ENCODE measurements at places on chromosomes 7 and 10.

DNA sequence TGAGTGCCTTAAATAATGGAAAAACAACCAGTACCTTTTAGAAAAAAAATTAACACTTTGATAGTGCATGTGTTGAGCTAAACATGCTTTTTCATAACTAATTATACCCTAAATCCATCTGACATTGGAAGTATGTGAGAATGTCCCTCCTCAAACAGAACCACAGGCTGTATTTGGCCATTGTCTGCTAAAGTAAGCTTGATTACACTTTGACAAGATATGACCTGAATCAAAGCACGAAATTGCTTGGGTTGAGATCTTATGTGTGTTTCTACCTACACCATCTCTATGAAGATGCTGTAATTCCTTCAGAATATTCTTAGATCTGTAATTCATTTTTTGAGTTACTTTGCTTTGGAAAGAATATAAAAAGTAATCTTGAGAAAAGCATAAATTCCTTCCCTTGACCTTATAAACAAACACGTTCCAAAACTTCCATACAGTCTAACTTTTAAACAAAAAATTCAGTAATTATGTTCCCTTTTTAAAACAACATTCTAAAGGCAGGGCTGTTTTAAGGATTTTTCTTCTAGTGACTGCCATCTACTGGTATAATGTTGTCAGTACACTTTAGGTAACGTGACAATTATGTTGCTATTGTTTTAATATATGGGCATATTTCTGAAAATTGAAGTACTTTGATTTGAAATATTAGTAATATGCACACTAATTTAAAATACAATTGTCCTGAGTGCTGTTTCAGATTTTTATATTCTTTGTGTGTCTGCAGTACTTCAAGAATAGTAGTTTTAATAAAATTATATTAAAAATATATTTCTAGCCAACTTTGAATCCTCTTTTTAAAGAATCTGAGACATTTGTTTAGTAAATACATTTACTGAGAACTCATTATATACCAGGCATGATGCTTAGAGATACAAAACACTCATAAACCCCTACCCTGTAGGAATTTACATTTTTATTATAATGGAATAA lies 20.9 kb downstream of the CD36 start:
- no peak for DNase-seq

DNA sequence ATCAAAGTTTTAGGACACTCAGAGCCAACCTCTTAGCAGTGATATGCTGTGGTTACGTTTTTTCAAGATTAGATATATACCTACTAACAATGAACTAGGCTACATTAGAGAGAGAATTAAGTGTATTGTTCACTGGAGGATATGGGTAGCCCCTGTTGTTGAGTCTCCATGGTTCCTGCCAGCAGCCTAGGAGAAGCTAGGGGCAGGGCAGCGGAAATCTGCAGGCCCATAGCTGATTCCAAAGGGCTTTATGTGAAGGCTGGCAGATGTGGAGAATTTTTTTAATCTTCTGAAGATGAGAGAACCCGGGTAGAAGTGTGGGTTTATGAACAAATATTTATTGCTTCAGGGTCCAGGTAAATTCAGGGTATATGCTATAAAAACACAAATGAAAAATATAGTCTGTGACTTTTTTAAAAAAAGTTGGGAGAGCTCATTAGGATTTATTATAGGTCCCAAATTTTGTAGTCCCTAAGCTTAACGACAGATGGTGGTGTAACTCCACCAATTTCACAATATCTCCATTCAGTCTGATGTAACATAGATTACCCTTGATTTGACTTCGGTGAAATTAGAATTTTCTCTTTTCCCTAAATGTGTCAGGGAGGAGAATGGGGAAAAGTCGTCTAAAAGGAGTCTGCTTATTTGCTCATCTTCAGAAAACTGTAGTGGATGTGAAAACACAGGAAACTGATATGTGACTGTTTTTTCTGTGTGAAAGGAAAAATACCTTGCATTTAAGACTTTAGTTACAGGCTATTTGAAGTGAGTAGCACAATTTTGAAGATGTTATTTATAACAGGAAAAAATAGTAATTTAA lies 163.0 kb upstream of the PPP1R3A start:
- DNase-seq: no peak

DNA sequence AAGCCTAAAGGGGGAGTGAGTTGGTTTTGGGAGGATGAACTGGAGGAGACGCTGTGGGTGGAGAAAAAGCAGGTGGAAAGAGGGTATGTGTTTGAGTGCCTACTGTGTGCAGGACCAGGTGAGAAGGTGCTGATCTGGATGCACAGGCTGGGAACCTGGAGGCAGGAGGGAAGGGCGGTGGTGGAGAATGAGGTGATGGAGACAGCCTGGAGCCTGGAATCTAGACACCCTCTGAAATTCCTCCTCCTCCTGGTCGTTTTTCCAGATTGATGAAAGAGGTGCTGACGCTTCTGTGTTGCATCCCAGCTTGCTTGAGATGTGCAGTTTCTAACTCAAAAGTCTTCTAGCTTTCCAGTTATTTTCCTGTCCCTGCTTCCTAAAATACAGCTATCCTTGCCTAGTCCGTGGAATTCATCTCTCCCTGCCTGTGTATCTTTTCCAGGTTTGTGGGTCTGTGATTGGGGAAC lies 67.5 kb downstream of the LRMDA start:
- DNase-seq: no peak

GRCh38 chr10:78559661-78560340 lies 509.0 kb upstream of the ZMIZ1 start:
- DNase-seq: no peak

DNA sequence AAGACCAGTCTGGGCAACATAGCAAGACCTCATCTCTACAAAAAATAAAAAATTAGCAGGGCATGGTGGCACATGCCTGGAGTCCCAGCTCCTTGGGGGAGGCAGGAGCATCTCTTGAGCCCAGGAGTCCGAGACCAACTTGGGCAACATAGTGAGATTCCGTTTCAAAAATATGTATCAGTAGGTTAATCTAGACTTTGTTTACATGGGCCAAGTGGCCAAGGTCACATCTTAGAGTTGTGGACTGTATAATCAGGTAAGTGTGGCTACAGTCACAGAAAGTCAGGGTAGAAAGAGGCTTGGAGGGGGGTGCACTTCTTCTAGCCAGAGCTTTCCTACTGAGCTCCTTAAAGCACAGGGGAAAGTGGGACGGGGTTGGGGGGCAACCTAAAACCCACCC lies 174.4 kb downstream of the CUX1 start:
- no peak for DNase-seq

GRCh38 chr10:10647331-10647730 lies 370.3 kb upstream of the CELF2 start:
- no peak for DNase-seq

- DNase-seq: no peak
These were observed 68.2 kb downstream of the DNAJB6 start for GRCh38 chr7:157404845-157405481.

- no peak for DNase-seq
These were observed 154.3 kb downstream of the ELAPOR2 start for GRCh38 chr7:86904949-86905834.

- no peak for DNase-seq
These were observed 99.1 kb upstream of the SEC61G start for GRCh38 chr7:54858008-54858692.

DNA sequence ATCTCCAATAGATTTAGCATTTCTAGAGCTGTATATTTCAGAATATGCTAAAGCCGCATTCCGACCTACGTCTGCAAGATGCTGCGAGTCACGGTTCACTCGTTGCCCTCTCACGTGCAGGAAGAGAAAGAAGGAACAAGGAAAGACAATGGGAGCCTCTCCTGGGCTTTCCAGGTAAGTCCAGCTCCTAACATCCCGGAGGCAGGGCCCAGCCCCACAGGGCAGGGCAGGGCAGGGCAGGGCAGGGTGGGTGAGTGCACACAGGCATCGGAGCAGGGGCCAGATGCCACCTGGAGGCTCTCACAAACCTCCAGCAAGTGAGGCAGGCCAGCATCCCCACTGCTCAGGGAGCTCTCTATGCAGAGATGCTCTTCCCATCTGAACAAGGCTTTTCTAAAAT lies 50.8 kb downstream of the VOPP1 start:
- no peak for DNase-seq

GRCh38 chr10:45468079-45468478 lies 94.1 kb downstream of the ALOX5 start:
- DNase-seq: no peak

DNA sequence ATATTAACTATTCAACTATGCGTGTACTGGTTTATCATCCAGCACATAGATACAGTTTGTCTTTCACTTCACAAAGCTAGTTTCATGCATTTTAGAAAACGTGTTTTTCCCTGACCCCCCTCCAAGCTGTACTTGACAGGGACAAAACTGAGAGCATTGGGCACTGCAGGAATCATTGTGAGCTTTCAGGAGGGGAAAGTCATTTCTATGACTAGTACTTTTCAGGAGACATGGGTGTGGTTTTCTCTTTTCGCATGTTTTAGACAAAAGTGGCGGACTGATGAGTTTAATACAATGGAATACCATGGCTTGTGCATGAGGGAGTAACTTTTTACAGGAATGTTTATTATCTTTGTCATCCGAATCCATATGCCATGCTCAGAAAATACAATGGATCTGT lies 42.7 kb downstream of the NRG3 start:
- DNase-seq: no peak

- DNase-seq: no peak
These were observed 19.8 kb downstream of the ADAMTS14 start for GRCh38 chr10:70692043-70692603.

GRCh38 chr7:33578881-33579672 lies 326.3 kb upstream of the BMPER start:
- no peak for DNase-seq

- no peak for DNase-seq
These were observed 228.2 kb upstream of the SEMA3A start for GRCh38 chr7:84422790-84423189.

DNA sequence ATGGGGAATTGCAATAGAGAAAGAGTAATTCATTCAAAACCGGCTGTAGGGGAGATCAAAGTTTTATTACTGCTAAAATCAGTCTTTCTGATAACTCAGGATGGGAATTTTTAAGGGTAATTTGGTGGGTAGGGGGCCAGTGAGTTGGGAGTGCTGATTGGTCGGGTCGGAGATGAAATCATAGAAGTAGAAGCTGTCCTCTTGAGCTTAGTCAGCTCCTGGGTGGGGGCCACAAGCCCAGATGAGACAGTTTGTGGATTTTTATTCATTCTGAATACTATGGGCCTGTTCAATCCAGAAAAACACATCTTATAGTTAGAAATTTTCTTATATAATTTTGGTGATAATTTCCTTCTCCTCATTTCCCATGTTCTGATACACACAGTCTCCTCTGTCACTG lies 25.4 kb downstream of the CALD1 start:
- no peak for DNase-seq

DNA sequence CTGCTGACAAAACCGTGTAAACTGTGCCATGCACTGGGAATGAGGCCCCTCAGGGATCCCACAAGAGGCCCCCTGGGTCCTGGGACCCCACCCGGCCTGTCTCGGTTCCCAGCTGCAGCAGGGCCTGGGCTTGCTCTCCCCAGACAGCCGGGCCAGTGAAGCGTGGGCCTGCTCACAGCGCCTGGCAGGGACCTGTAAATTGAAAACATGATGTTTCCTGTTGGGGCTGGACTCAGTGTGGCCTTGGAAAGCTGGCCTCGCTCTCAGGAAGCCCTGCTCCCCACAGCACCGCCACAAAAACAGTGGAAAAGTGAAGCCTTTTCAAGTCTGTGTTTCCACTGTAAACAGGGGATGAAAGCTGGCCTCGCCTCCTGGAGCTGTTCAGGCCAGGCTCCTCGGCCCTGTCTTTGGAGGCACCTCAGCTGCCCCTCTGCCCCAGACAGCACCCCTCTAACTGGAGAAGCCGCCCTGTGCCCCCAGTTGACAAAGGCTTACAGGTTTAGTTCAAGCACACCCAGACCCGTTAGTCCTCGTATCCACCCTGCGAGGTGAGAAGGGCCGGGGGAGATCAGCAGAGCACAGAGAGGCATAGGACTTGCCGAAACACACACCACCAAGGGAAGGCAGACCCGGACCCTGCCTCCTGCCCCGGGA lies 108.3 kb downstream of the ZMIZ1 start:
- DNase-seq: no peak

GRCh38 chr7:135512135-135512887 lies 2.4 kb upstream of the CNOT4 start:
- no peak for DNase-seq

DNA sequence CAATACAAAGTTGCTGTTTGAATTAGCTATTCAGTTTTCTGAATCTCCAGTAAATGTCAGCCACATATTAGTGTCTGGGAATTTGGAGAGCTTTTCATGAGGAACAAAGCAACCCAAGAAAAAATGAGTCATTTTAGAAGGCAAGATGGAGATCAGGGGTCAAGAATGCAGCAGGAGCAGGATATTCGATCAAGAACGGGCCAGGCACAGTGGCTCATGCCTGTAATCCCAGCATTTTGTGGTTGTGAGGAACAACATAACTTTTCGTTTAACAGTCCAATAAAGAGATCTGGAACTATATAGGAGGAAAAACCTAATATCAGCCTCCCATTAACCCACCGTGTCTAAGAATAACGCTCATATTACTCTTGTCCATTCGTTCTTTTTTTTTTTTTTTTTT lies 600.5 kb downstream of the MAGI2 start:
- no peak for DNase-seq

DNA sequence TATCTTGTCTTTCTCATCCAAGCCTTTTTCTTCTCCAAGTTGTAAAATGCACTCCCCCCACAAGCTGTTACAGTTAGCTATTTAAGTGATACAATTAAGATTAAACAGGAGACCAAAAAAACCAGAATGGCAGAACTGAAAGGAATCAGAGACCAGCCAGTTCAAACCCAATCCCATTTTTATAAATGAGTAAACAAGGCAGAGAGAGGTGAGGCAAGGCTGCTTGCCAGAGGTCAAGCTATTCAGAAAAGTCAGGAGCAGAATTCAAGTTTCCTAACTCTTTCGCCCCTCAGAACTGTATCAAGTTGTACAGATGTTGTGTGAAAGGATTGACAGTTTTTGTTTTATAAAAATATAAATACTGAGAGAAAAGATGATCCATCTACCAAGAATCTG lies 90.2 kb downstream of the ZFAND4 start:
- DNase-seq: no peak

DNA sequence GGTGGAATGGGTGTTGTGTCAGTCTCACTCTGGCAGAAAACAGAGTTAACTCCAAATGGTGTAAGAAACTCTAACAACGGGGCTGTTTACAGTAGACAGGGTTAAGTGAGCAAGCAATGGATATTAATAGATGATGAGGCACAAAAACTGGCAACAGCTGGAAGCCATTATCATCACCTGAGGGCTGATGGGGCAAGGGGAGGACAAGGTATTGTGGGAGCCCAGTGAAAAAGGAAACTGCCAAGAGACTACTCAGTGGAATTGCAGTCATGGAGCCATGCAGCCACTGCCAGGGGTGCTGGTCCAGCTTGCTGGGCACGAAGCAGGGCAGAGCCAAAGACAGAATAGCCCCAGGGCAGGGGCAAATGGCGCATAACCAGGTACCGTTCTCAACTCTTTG lies 260.7 kb downstream of the BICC1 start:
- DNase-seq: peak; percentile 9

DNA sequence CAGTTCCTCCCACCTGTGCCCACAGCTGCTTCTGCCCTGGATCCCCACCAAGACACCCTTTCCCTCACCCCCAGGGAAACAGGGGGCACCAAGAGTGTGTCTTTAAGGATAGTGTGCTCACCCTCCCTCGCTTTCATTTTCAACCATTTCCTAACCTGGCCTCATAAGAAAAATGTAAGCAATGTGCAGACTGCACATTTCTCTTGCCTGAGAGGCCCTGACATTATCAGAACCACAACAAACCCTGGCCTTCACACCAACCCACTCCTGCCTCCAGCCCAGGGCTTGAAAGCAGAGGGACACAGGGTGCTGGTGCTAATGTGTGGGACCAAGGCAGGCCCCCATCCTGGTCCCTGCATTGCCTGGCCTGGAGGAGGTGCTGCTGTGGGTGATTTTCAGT lies 11.0 kb upstream of the IMPDH1 start:
- DNase-seq: no peak
